ENCODE measurements at places on chromosomes 13 and 19.

DNA sequence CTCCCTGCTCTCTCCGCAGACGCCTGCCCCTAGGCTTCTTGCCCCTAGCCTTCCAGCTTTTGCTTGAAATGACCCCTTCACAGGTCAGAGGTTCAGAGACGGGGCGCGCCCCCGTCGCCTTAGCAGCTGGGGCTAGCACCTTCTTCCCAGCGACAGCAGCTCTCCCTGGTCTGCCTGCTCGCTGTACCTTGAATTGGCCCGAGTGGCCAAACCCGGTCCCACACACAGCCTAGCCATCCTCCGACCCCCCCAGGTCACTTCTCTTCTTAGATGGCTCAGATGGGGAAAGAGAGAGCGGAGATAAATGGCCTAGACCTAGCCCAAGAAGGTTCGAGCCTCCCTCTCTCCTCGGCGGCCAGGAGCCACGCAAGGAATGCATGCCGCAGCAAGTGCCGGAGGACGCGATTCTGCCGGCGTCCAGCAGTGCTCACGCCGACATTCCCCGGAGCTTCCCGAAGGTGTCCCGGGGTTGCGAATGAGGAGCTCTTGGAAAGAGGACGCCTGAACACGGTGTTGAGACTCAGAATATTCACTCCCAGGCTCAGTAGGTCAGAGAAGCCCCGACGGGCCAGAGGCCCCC lies 1.3 kb downstream of the CDX2 start:
- peak; percentile 43 for DNase-seq

DNA sequence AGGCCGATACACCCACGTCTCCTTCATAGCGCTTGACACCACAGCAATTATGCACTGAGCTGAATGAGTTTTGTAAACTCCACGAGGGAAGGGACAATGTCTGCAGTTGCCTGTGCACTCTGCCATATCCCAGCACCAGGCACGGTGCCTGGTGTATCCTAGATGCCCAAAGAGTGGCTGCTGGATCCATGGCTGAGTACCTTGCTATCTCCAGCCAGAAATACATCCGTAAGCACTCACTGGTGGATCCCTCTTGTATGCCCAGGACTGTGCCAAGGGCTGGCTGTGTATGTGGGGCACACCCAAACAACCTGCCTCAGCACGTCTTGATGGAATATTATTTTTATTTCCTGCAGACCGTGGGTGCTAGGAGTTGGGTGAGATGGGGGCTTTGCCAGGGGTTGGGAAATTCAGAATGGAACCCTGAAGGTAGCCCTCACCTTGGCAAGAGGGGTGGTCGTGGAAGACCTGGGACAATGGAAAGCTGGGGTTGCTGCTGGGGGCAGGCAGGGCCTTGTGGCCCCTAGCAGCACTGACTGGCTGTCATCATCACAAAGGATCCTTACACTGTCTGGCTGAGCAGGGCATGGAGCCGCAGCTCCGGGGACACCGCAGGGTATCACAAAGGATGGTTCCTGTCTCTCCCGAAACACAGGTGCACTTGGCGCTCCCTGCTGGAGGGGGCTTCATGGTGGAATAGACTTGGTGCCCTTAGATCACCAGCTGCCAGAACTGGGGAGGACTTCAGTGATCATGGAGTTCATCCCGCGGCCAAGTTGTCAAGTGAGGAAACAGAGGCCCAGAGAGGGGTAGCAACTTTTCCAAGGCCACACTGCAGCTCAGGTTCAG lies 131.3 kb downstream of the URI1 start:
- no peak for DNase-seq

DNA sequence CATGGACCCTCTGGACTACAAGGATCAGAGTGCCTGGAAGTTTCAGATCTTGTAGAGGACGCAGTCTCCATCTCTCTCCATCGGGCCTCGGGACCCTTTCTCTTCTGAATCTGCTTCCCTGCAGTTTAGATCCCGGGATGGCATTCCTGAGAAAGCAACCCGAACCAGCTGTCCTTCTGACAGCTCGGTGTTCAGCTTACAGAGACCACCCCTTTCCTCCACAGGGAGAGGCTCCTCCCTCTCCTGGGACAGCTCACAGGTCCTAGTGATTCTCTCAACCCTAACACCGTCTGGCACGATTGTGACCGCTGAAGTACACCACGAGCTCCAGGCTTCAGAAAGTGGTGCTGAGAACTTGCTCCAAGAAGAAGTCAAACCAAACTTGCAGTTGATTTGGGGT lies 18.2 kb downstream of the CRX start:
- DNase-seq, result peak; percentile 59

DNA sequence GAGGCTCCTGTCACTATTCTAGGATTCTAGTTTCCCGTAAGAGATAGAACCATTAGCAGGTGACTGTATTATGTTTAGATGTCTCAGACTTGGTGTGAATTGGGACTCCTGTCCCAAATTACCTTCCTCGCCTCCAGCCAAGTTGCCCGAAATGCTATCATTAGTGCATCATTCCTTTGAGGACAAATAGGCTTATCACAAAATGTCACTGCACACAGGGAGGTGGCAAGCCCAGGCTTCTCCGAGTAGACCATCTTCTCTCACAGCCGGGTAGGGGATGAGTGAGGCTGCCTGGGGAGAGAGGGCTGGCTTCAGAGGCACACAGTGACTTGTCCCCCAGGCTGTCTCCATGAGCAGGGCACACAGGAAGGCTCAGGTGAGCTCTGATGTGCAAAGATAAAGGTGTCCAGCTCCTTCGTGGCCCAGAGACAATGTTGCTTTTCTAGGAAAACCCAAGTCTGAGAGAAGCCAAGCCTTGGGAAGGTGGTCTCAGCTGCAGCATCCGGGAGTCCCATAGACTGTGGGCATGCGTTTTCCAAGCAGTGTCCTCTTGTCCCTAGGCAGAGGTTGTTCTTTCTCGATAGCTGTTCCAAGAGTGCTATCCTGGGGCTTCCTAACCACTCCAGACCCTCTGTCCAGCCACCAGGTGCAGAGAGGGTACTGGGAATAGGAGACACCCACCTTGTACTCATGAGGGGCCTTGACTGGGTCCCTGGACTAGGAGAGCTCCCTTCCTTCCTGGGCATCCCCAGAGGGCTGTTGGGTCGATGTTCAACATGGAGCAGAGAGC lies 163.1 kb upstream of the TSHZ3 start:
- DNase-seq, result no peak

DNA sequence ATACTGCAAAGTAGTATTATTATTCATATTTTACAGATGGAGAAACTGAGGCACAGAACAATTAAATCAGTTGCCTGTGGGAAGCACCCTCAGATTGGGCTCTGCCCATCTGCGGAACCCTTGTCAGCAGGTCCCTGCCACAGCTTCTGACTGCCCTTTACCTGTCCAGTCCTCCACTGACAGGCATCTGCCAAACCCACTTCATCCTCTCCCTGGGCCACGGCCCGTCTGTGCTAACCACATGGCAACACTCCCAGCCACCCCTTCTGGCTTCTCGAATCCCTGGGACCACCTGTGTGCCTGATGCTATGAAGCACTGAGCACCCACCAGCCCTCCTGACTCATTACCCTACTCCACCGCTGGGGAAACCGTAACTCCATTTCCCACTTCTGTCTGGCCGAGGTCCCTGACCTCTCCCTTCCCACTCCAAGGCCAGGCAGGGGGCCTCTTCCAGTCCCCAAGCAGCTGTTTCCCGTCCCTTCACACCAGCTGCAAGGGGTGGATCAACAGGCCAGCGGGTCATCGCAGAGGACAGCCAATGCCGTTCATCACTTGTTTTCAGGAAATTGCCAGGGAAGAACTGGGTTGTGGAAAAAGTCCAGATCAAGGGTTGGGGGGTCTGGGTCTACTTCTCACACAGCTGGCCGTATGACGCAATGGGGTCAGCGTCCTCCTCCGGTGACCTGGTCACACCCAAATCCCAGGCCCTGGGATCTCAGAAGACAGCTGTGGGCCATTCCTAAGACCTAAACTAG lies 2.5 kb downstream of the KANK3 start:
- DNase-seq, result no peak

- DNase-seq, result peak; percentile 85
These were observed 2.5 kb downstream of the ICAM5 start for GRCh38 chr19:10292206-10292788.

DNA sequence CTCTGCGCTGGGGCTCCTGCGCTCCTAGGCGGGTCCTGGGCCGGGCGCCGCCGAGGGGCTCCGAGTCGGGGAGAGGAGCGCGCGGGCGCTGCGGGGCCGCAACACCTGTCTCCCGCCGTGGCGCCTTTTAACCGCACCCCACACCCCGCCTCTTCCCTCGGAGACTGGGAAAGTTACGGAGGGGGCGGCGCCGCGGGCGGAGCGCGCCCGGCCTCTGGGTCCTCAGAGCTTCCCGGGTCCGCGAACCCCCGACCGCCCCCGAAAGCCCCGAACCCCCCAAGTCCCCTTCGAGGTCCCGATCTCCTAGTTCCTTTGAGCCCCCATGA lies at the start of gene GJB2:
Gene GJB2, minus strand, starts transcription at position 103 of the 326 bp plus-strand sequence. CDS start 3,357 bp downstream, outside the sequence.
- peak; percentile 46 for DNase-seq

DNA sequence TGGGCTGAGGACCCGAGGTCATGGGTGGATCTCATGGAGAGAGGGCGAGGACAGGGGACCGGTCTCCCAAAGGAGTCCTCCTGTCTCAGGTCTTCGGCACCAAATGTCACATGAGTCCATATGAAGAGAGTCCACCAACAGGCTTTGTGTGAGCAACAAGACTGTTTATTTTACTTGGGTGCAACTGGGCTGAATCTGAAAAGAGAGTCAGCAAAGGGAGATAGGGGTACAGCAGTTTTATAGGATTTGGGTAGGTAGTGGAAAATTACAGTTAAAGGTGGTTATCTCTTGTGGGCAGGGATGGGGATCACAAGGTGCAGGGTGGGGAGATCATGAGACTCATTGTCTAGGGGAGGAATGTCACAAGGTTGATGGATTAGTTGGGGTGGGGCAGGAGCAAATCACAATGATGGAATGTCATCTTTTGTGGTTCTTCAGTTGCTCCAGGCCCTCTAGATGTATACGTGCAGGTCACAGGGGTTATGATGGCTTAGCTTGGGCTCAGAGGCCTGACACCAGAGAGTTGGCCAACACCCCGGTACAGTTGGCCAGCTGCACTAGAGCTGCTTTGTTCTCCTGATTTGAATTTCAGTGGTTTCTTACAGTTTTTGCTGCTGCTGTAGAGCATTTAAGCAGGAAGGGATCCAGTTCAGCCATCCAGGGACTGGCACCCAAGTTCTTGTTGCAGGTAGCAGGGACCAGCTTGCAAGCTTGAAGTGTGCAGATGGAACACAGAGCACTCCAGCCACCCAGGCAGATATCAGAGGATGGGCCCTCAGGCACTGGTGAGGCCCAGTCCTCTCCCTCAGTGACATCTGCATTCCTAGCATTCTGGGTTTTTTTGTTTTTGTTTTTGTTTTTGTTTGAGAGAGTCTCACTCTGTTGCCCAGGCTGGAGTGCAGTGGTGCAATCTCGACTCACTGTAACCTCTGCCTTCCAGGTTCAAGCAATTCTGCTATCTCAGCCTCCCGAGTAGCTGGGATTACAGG lies 26.4 kb upstream of the IGFL1 start:
- no peak for DNase-seq

GRCh38 chr13:108878732-108879131 lies 249.3 kb downstream of the MYO16 start:
- no peak for DNase-seq

DNA sequence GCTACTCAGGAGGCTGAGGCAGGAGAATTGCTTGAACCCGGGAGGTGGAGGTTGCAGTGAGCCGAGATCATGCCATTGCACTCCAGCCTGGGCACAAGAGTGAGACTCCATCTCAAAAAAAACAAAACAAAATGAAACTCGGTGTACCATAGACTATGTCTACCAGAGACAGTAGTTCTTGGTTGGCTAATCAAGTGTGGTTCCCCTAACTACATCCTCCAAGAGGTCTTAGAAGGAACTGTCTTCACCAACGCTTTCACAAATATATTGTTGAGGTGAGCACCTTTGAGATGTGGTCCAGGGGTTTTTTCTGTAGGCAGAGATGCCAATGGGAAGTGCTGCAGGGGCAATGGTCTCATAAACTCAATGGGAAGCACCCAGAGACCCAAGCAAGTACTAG lies 48.0 kb downstream of the RFC3 start:
- DNase-seq, result no peak
